ENCODE measurements at places on chromosomes 1 and 21.

DNA sequence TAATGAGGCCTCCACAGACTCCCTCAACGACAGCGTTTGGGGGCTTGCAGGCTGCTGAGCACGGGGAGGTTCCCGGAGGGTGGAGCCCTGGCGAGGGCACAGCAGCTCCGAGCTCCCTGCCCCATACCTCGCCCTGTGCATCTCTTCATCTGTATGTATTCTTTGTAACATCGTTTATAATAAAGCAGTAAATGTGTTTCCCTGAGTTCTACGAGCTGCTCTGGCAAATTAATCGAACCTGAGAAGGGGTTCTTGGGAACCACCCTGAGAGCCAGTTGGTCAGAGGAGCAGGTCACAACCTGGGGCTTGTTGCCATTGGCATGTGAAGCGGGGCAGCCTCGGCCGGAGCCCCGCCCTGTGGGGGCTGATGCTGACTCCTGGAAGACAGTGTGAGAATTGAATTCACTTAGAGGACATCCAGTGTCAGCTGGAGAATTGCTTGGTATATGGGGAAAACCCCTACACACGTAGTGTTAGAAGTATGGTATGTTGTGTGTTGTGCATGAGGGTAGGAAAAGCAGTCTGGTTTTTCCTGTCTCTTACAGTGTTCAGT lies 11.5 kb downstream of the SLC37A1 start:
- no peak for DNase-seq

DNA sequence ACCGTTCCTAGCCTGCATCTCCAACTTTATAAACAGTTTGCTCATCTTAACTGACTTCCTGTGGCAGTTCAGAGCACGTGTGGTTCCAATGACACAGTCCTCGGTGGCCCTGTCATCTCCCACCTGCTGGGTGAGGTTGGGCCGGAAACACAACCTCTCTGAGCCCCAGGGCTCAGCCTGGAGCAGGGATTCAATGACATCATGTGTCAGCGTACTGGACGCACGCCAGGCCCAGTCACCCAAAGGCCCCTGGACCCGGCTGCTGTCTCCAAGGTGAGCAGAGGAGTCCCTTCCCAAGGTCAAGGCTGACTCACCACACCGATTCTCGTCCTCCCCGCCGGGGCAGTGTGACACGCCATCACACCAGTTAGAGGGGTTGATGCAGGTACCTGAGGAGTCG lies 19.9 kb downstream of the TMPRSS2 start:
- DNase-seq: no peak

DNA sequence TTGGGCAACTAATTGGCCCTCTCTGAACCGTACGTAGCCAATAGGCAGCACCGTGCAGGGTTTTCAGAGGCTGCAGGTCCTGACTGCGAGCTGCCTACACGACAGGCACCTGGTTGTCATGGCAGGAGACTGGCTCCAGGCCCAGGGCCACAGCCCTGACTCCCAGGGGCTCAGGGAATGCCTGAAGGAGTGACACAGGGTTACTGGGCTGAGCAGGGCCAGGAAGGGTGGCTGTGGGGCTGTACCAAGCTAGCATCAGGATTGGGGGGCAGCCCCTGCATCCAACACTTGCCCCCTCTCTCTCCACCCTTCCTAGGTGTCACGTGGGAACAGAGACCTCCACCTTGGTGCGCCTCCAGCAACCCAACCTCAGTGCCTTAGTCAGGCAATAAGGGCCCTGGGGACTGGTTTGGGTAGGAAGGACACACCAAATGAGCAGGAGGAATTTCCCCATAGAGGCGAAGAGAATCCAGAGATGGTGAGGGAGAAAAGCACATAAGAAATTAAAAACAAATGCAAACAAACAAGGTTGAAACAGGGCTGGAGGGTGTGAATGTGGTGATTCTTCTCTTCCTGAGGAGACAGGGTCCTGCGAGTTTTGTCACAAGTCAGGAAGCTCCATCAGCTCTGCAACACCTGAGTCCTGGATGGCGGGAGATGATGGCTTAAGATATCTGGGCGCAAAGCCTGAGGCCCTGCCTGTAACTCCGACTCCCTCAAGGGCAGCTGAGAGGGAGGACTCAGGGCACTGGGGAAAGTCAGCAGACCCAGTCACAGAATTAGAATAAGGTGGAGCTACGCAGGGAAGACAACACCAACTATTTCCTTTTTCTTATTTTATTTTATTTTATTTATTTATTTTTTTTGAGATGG lies 19.7 kb upstream of the RNU1-4 start:
- DNase-seq: no peak

- no peak for DNase-seq
Measured at GRCh38 chr21:42495765-42496119, 282 bp downstream of the RSPH1 start.

GRCh38 chr1:223747838-223748335 lies 35.5 kb downstream of the CAPN2 start:
- peak; percentile 25 for DNase-seq

DNA sequence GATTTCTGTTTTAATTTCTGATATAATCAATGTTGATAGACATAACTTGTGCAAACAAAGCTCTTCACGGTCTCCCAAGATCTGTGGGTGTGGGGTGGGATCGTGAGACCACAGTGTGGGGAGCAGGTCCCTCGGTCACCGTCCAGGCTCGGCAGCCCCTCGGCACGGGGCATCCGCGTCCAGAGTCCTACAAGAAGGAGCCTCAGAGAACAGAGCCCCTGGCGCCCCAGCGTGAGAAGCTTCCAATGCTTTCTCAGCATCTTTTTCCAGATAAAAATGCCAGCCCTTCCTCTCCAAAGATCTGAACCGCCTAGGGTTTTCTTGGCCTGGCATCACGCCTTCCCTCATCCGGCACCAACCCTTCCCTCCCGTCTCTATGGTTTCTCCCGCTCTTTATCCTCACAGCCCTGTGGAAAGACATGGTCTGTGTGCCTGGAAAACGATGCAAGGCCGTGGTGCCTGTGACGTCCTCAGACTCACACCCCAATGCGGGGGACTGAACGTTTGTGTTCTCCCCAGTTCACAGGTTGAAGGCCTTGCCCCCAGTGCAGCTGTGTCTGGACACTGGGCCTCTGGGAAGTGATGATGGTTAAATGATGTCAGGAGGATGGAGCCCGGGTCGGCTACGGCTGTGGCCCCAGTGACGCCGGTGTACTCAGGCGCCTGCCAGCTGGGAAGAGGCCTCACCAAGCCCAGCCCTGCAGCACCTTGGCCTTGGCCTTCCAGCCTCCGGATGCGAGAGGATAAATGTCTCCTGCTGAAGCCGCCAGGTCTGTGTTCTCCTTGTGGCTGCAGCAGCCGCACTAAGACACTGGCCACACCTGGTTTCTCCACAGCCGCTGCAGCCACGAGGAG lies 45.9 kb upstream of the COL6A2 start:
- DNase-seq: no peak

DNA sequence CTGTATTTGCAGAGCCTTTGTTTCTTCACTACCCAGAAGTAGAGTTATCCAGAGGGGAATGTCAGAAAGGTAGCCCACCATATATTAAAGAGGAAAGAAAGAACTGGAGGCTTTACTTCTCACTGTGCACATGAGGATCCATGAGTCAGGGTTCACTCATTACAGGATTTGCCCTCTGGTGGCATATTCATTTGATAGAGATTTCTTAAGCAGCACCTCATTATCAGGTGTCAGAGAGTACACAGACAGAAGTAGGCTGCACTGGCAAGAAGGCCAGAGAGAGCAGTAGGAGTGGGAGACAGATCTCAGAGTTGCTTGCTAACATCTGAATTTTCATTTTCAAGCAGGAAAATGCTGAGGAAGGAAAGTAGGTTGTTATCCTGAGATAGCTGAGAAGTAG lies 123.8 kb downstream of the PIK3R3 start:
- DNase-seq: no peak

- DNase-seq: no peak
Measured at GRCh38 chr1:55448261-55448660, 233.1 kb upstream of the USP24 start.

- DNase-seq: peak; percentile 29
Measured at GRCh38 chr1:229409616-229410369, 24.1 kb downstream of the ACTA1 start.

GRCh38 chr1:7060745-7061144 lies 275.5 kb downstream of the CAMTA1 start:
- DNase-seq: peak; percentile 45

DNA sequence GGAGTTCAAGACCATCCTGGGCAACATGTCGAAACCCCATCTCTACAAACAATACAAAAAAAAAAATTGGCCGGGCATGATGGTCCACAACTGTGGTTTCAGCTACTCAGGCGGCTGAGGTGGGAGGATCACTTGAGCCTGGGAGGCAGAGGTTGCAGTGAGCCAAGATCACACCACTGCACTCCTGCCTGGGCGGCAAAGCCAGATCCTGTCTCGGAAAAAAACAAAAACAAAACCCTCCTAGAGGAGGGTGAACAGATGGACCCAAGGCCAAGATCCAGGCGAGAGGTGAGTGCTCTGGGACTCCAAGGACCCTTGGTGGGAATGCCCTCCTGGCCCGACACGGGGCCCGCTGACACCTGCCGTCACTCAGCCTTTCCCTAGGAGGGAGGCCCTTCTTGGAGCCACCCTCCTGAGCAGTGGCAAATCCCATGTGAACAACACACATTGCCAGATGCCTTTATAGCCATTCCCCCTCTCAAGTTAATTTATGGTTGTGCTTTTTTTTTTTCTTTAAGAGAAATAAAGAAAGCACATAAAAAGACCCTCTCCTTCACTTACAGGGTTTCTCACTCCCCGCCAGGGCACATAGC lies 380 bp downstream of the TFF2 start:
- DNase-seq: no peak

DNA sequence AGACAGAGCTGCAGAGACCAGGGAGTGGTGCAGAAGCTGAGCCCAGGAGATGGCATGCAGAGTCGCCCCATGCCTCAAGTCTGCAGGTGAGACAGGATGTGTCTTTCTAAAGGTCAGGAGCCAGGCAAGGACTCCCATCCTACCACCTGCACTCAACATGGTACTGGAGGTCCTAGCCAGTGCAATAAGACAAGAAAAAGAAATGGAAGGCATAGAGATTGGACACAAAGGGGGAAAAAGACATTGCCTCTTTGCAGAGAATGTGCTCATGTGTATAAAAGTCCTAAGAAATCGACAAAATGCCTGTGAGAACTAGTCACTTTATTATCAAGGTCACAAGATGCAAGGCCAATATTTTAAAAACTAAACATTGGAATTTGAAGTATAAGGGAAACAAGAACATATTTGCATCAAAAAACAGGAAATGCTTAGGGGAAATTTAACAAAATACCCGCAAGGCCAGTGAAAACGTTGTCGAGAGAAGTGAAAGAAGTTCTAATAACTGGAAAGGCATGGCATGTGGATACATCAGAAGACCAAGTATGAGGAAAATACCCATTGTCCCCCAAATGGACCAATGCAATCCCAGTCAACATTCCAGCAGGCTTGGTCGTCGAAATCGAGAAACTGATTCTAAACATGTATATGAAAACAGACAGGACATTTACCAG lies 13.2 kb upstream of the PRXL2B start:
- no peak for DNase-seq

DNA sequence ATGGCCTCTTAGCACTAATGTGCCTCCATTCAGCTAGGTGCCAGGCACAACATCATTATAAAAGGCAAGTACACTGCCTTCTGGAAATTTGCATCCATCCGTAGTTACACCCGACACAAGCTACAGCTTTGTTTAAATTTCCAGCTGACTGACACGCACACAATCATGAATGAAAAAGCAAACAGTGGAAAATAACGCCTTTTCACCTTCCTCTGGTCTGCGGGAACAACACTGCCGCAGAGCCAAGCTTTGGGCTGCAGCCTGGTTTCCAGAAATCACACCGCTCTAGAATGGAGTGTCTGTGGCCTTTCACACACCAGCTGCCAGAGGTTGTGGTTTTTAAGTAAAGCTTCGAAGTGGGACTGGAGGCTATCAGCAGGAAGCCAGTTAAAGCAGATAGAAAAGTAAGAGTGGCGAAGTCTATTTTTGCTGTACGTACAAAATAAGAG lies 142.8 kb upstream of the COA6 start:
- DNase-seq: peak; percentile 86

GRCh38 chr1:89759036-89759435 lies 61.8 kb upstream of the LRRC8D start:
- no peak for DNase-seq

DNA sequence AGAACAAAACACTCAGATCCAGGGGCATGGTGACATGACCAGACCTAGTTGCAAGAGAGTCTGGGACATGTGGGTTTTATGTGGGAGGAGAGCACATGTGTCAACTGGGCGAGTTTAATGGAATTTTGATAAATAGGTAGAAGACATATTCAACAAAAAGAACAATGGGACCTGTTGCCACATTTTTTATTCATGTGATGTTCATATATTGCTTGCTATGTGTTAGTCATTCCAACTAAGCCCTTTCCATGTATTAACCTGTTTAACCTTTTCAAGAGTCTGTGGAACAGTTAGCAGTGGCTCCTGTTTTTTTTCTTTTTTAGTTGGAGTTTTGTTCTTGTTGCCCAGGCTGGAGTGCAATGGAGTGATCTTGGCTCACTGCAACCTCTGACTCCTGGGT lies 30.1 kb upstream of the CSF3R start:
- DNase-seq: no peak

DNA sequence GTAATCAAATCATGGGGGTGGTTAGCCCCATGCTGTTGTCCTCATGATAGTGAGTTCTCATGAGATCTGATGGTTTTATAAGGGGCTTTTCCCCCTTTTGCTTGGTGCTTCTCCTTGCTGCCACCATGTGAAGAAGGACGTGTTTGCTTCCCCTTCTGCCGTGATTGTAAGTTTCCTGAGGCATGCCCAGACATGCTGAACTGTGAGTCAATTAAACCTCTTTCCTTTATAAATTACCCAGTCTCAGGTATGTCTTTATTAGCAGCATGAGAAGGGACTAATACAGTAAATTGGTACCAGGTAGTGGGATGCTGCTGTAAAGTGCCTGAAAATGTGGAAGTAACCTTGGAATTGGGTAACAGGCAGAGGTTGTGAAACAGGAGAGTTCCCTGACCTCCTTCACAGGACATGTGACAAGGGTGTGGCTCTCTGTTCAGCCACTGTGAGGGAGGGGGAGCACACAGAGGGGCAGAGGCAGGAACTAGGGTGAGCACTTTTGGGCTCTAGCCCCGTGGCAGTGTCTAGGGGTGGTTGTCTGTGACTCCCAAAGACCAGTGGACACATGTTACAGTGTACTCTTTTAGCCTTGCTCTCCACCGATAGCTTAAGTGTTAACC lies 105.3 kb downstream of the BACH1 start:
- no peak for DNase-seq

- DNase-seq: no peak
Measured at GRCh38 chr1:15047237-15047636, 106.3 kb upstream of the TMEM51 start.

- no peak for DNase-seq
Measured at GRCh38 chr1:61083013-61083806, 849 bp downstream of the NFIA start.
